ENCODE measurements at places on chromosomes 7 and 10. TPM values are rescaled to one million over a fixed set of nuclear protein-coding genes. Genes with fewer than 3 reads are reported as not detected.

HOXA3 gene
- total RNA-seq = not detected

GRCh38 chr7:119228482-119228881, 1004.0 kb downstream of the ANKRD7 start:
- no peak for DNase-seq
- H3K4me1 ChIP-seq = no peaks in the 10 kb centered on the region
- no peak overlapping the region for H3K4me3 ChIP-seq
- H3K36me3 ChIP-seq = no peaks in the 10 kb centered on the region

GLRX3 gene
- total RNA-seq = 35.4 TPM

- H3K27ac ChIP-seq = no peak overlapping the region
- H3K4me3 ChIP-seq = no peak overlapping the region
- no peaks in the 10 kb centered on the region for H3K4me1 ChIP-seq
- no peaks in the 10 kb centered on the region for H3K27me3 ChIP-seq
- no peaks in the 10 kb centered on the region for H3K36me3 ChIP-seq
Measured at GRCh38 chr7:56578612-56579011, 462.4 kb upstream of the NUPR2 start.

- DNase-seq = no peak
- no peak overlapping the region for H3K4me3 ChIP-seq
- no peak overlapping the region for H3K27ac ChIP-seq
- H3K27me3 ChIP-seq = no peaks in the 10 kb centered on the region
- no peaks in the 10 kb centered on the region for H3K4me1 ChIP-seq
Measured at GRCh38 chr10:125857185-125857760, 23.8 kb downstream of the DHX32 start.

DNA sequence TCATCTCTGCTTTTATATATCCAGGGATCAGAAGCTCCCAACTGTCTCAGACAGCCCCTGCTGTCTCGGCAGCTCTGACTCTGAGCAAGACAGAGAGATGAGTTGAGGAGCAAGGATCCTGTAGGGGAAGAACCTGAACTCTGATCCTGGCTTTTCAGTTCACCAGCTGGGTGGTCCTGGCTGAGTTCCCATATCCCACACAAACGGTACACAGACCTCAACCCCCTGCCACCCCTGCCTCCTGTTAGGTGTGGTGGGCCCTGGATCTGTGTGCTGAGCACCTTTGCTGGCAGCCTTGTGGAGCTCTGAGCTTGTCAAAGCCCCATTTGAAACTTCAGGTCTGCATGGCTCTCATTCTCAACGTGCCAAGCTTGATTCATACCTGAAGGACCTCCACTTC, 54.3 kb upstream of the GPR26 start:
- H3K4me3 ChIP-seq = no peak overlapping the region
- no peak for DNase-seq
- H3K27ac ChIP-seq = no peak overlapping the region
- no peaks in the 10 kb centered on the region for H3K4me1 ChIP-seq
